Stimulated activated CD8-positive, alpha-beta memory T cell treated with anti-CD3 and anti-CD28 coated beads, Interleukin-7, amount 100 ng/mL, for 1 hour (primary cell): ENCODE measurements at places on chromosomes 5 and 9.

DNA sequence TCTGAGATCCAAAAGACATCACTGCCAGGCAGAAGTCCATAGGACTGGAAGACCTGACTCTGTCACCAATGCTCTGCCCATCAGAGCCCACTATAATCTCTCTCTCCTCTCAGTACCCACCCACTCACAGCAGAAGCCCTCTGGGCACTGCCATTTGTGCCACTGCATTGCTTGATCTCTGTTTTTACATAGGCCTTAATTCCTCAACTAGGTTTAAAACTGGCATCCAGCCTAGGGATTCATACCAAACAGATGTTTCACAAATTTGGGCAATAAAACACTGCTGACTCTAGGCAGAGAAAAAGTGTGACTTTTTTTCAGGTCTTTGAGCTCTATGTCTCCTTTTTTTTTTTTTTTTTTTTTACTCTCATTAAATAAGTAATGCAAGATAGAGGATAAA lies 91.1 kb upstream of the RANBP3L start:
- no peak for DNase-seq

DNA sequence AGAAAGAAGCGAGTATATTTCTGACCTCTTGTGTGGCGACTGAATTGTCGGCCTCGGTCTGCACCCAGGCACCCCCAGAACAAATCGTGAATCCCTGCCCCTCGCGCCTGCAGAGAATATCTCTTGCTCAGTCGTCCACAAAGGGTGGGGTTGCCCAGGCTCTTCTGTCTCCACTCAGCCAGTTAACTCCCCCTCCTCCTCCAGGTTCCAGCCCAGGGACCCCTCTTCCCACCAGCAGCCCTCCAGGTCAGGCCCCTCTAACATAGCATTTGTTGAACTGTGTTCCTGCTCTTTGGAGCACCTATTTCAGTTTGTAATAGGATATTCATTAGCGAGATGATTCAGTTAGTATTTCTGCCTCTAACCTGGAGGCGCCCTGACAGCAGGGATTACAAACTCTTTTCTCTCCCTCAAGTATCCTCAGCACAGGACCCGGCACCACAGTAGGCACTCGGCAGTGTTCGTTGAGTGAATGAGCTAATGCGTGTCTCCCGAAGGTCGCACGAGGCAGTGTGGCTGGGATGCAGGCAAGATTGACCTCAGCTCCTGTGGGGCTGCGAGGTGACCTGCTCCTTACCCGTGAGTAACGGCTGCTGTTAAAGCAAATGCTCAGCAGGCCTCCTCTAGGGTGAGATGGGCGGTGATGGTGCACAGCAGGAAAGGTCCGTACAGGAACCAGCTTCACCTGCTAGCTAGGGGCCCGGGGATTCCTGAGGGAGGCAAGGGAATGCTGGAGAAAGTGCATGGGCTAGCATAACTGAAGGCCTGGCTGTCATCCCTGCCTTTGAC lies 25.8 kb downstream of the ZBTB34 start:
- no peak for DNase-seq

GRCh38 chr5:20353499-20353898 lies 365.5 kb upstream of the CDH18 start:
- no peak for DNase-seq

DNA sequence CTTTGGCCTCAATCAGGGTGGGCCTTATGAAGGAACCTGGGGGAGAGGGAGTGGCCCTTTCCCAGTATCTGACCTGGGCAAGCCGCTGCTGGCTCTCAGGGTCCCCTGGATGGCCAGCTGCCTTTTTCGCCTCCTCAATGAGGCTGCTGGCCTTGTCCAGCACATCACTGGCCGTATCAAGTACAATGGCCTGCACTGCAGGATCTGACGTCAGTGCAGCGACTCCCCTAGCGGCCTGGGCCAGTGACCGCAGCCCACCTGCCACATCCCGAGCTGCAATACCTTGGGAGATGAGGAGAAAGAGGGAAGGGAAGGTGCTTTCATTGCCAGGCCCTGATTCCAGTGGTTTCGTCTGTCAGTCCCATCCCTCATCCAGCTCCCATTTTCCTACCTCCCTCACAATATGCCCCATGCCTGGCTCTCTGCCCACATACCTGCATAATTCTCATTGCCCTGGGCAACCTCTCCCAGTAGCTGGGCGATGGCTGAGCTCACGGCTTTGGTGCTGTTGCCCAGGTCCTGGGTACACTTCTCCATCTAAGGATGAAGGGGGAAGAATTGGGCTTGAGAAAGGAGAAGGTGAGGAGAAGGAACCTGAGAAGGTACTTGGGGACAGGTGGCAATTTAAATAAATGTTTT lies 19.1 kb downstream of the TLN1 start:
- DNase-seq: no peak

GRCh38 chr5:142012792-142013388 lies at the start of gene GNPDA1:
Gene GNPDA1 (minus strand): TSS chr5:142013027. CDS start chr5:142012035, 992 bp downstream.
- DNase-seq: peak; percentile 35

- no peak for DNase-seq
These were observed 21.8 kb downstream of the PSD2 start for GRCh38 chr5:139817362-139817761.

DNA sequence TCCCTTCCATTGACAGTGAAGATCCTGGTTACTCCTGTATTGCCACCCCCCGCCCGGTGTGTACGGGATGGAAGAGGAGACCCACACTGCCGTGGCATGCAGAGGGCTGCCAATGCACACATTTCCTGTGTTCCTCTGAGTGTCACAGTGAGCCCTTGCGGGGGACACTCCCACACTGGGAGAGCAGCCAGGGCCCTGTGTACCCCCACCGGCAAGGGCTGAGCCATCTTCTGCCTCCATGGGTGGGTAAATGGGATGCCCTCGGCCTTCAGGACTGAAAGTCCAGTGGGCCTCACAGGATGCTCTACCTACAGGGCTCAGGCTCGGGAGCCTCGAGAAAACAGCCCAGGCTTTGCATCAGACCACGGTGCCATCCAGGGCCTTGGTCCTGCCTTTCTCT lies 18.1 kb downstream of the IRX1 start:
- DNase-seq: no peak

DNA sequence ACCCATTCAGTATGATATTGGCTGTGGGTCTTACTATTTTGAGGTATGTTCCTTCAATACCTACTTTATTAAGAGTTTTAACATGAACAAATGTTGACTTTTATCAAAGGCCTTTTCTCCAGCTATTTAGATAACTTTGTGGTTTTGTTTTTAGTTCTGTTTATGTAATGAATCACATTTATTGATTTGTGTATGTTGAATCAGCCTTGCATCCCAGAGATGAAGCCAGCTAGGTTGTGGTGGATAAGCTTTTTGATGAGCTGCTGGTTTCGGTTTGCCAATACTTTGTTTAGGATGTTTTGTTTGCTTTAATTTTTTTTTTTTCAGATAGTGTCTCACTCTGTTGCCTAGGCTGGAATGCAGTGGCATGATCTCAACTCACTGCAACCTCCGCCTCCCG lies 609.0 kb upstream of the COX7C start:
- no peak for DNase-seq

DNA sequence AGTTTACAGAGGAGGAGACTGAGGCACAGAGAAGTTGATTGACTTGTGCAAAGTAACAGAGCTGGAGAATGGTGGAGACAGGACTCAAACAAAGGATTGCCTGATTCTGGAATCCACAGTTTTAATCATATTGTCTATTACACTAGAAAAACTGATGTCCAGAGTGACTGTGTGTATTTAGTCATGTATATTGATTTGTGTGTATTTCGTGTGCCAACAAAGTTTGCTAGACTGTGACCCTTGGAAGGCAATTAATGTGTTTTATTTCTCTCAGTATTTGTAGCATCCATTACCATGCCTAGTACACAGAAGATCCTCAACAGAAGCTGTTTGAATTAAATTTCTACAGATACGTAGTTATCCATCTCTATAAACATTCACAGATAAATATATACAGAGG lies 5.5 kb upstream of the JADE2 start:
- DNase-seq: no peak

DNA sequence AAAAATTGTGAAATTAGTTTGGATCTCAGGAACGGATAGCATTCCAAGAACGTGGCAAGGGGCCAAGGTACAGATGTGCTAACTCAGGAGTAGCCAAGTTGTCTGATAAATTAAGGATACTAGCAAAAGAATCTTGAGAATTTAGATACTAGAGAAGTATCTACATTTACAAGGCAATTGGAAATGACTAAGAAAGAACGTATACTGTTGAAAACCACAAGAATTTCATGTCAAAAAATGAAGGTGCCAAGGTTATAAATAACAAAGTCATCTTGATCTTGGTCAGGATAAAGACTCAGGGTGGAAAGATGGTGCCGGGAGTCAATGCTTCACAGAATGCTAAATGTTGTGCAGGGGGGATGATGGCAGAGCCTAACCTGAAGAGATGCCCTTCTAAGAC lies 19.2 kb downstream of the CAPSL start:
- no peak for DNase-seq

DNA sequence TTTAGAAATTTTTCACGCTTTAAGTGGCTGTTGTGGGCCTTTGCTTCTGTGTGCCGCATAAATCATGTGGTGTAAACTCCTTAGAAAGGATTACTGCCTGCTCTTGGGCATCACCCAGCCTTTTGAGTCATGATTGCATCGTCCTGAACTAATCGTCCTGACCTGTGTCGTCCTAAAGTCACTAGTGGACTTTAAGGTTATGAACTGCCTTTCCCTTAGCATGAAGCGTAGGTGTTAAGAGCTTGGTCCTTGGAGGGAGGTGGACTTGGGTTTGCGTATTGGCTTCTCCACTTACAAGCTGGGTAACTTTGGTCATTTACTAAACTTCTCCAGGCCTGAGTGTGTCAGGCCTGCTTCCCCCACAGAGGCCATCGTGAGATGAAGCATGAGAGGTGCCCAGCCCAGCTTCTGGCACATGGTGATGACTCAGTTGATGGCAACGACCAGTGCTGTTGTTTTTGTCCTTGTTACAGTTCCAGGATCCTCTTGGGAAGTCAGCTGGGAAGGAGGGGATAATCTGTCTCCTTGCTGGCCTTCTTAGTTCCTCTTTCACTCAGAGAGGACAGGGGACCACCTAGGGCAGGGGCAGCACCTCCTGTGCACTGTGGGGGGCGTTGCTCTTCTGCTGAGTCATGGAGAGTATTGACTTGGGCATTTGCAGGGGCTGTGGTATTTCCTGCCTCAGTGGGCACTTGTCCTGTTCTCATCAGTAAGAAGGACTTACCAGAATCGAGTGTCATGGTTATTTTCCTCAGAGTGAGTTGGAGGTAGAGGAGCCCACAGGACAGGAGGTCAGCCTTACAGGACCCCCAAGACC lies 54.2 kb upstream of the NCS1 start:
- DNase-seq: no peak

DNA sequence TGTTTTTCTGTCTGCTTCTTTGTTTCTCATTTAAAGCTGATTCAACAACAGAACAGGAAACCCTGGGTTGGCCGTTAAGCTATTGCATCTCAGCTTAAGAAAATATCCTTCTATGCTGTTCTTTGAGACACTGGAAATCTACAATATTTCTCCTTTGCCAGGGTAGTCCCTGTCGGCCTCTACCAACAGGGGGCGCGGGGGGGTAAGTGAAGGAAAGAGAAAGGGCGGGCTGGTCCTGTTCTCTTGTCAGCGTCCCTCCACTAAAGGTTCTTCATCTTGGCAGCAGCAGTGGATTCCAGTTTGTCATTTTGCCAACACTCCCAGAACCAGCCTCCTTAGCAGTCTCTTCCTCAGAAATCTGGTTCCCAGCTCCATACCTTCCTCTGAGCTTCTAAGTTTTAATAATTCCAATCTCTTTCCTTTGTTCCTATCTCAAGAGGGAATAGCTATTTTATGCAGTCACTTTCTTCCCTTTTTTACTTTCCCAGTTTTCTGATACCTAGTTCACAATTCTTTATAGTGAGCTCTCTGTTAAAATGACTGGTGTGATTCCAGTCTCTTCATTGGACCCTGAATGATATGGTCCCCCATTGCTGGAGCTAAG lies 222.3 kb downstream of the GLIS3 start:
- DNase-seq: no peak

DNA sequence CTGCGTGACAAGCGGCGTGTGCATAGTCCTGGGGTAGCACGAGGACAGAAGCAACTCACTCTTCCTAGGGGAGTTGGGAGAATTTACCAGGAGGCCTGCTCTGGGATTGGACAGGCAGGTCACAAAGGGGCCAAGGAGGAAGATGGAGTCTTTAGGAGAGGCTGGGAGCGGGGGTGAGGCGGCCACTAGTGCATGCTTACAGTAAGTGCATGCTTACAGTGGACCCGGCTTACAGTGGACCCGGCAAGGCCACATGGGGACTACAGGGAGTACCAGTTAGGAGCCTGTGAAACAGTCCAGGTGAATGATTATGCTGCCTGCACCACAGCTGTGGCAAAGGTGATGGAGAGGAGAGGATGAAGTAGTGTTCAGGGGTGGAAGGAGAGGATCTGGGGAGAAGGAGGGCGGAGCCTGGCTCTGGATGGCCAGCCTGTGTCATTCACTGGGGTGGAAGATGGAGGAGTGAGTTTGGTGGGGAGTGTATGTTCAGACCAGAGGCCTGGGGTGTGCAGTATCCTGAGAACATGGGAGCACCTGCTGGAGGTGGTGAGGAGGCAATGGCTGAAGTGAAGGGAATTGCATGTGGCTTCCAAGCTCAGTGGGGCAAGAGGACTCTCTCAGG lies 78.7 kb downstream of the CRB2 start:
- DNase-seq: no peak

DNA sequence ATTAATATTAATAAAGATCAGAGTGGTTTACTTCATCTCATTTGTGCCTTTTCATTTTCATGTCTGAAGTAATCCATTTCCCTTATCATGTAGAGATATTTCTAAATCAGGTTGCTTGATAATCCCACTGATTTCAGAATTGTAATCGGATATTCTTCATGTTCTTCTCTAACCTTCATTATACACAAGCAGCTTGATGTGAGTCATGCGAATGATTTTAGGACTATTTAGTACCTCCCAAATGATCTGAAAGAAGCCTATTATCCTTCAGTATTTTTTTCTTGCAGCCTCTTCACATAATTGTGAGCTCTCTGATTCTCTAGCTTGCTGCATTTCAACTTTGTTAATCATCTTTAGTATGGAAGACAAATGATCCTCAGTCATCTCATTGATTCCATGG lies 182.0 kb downstream of the GIN1 start:
- DNase-seq: no peak
